ENCODE measurements at places on chromosomes 2 and 18.

GRCh38 chr2:73516033-73516432, 126.2 kb downstream of the NAT8 start:
- DNase-seq = no peak

DNA sequence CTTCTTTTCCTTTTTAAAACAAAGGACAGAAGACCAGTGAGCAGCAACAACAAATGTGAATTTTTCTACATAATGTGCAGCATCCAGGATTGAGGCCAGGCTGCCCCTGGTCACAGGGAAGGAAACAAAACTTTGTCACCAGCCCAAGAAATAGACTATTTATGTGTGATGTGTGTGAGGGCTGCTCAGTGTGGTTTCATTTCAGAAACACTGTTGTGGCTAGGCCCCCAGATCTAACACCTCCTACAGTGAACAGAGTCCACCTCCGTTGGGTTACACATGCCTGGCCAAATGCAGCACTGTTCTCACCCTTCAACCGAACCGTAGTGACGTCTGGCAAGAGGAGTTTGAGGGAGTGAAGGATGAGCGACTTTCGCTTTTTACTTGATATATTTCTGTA, 146.3 kb upstream of the RIOK3 start:
- no peak for DNase-seq

- DNase-seq = no peak
Observed at GRCh38 chr18:8507915-8508705, 101.1 kb upstream of the RAB12 start.

DNA sequence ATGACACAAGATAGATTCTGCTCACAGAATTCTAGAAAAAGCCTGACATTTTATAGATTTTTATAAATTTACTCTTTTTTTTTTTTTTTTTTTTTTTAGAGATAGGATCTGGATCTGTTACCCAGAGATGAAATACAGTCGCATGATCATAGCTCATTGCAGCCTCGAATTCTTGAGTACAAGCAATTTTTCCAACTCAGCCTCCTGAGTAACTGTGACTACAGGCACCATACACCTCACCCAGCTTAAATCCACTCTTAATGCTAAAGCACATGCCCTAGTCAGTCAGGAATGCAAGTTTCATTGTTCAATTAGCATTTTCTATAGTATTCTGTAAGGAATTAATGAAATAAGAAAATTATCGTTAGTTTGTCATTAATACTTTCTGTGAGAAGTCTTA, 32.1 kb upstream of the WDR75 start:
- DNase-seq = no peak

DNA sequence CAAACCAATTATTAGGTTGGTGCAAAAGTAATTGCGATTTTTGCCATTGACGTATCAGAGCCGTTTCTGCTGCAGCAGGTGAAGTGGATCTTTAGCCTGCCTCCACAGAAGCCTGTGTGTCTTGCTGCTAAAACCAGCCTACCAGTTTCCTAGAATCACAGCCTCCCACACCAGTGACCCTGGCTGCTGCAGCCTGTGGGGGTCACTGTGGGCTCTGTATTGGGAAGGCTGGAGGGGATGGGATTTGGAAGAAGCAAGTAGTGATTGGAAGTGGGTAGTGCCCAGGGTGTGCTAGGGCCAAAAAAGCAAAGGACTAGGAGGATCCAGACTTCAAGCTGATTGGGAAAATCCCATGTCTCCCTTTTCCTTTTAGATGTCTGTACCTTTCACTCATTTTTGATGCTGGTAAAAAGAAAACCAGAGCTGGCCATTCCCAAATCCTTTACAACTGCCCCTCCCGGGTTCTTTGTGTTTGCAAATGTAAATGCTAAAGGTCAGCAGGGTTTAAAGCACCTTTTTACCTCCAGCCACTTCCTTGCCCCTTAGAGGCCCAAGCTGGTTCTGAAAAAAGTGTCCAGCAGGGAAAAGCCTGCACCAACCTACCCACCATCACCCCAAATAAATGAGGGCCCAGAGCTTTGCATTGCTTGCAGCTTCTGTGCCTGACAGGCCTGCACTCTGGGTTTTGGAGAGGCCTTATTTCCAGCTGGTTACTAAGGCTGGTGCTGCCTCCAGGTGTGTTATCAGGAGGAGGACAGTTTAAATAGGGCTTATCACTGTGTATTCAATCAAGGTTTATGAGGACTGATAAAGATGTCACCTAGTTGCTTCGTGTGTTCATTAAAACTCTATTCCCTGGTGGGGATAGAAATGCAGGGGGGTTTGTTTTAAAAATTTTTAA, 172.0 kb downstream of the MIB1 start:
- DNase-seq = no peak

- DNase-seq = peak; percentile 53
Observed at GRCh38 chr2:100610381-100610831, 47.6 kb downstream of the PDCL3 start.

DNA sequence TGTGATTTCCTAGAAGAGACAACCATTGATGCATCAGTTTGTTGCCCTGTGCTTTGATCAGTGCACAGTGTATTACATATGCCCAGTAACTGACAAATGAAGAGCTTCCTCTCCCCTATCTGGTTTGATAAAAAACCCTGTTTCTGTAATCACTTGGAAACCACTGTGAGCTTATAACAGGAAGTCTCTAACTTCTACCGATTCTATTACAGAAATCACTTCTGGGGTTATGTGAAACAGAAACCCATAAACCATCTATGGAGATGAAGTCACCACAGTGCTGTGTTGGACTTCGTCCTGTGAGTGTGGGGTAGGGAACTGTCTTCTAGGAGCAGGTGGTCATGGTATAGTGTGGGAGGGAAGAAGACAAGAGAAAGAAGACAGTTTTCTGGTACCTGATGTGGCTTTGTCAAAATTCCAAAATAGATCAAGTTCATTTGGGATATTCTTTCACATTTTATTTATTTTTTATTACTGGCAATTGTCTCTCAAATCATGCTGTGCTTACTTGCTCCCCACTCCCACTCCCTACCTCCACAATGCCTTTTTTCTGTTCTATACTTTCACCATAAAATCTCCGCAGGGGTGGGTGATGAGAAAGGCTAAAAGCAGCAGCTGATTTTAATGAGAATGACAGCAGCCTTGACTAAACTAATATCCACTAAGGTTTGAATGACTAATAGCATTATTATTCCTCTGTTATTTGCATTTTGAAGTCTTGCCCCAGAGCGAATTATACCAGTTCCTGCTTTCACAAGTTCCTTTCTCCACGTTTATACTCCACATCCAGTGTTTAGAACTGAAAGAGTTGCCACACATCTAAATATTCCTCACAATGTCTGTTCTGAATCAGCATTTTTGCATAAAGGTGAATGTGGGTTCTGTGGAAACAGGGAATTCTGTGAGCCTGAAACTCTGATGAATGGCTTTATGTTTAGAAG, 41.7 kb upstream of the RND3 start:
- no peak for DNase-seq

GRCh38 chr2:170434900-170435621, 257.1 kb downstream of the MYO3B start:
- DNase-seq = no peak

GRCh38 chr2:232773815-232774214, 2.5 kb downstream of the KCNJ13 start:
- no peak for DNase-seq

GRCh38 chr2:46174345-46175170, 122.6 kb upstream of the EPAS1 start:
- DNase-seq = no peak

DNA sequence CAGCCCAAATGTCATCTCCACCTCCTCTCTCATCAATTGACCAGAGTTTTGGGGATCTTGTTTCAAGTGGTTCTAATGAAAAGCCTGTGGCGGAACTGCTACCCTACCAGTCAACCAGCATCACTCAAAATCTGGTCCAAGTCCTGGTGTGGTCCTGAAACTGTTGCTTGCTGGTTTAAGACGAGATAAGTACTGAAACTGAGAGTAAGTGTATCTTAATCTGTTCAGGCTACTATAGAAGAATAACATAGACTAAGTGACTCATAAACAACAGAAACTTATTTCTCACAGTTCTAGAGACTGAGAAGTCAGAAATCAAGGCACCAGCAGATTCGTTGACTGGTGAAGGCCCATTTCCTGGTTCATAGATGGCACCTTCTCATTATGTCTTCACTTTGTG, 879 bp upstream of the GALNT5 start:
- DNase-seq = no peak

GRCh38 chr2:241561832-241562231, 3.3 kb downstream of the BOK start:
- no peak for DNase-seq

- DNase-seq = no peak
Observed at GRCh38 chr18:25284281-25284680, 67.7 kb downstream of the ZNF521 start.

GRCh38 chr18:34801774-34802173, 91.7 kb downstream of the DTNA start:
- no peak for DNase-seq

DNA sequence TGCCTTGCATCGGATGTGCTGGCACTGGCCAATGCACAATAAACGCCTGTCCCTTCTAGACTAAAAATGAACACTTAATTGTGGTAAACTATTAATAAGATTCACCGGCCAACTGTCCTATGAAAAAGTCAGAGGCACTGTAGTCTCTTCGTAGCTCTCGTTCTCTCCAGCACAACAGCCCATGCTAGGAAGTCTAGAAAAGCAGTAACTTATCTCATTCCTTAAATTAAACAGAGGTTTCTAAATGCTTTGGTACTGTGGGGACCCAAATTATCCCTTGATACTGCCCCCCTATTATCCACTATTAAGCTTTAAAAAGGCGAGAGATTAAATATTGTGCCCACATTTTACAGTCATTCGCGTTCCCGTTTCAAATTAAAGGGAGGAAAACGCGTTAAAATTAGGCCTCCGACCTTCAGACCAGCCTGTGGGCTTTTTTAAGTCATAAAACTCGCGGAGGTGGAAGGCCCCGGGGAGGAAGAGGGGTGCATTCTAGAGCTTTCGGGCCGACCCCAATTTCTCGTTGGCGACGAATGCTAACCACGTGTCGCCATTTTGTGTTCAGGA, 1.5 kb upstream of the PCBP1 start:
- no peak for DNase-seq

GRCh38 chr2:150878356-150878755, 383.3 kb downstream of the RBM43 start:
- no peak for DNase-seq

GRCh38 chr2:239258248-239258647, 142.6 kb downstream of the HDAC4 start:
- DNase-seq = no peak

GRCh38 chr2:204604061-204604460, 58.8 kb downstream of the PARD3B start:
- DNase-seq = no peak

GRCh38 chr2:38106405-38107094, 30.6 kb upstream of the CYP1B1 start:
- DNase-seq = no peak

- DNase-seq = no peak
Observed at GRCh38 chr2:191218292-191218898, 26.8 kb upstream of the MYO1B start.

DNA sequence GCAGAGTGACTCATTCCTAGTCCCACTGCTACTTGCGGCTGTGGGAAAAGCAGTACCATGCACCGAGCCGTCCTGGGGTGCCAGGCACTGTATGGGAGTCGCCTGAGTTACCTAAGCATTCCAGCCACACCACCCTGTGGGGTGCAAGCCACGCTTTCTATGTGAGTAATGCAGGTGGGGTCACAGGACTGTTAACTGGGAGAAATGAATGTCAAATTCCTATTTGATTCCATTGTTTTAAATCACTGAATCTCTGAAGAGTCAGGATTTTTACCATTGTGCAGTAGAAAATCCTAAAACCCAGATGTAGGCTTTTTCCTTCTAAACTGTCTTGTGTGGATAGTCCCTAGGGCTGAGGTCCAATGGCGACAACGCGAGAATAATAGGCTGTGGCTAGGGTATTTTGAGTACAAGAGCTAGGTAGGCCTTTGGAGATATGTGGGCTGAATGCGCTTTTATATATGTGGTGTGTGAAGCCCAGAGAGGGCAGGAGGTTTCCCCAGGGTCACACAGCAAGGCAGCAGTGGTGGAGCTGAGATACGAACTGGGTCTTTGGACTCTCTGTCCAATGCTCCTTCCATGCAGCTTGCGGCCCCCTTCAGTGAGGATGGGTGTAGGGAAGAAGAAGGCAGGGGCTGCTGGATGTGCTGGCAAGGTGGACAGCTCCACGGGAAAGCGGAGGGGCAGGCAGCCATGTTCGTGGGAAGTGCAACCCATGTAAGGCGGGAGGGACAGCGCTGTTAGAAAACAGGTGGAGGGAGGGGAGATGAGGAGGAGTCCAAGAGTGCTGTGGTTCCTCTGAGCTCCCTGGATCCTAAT, 83.2 kb downstream of the DDX1 start:
- no peak for DNase-seq

GRCh38 chr2:107584577-107584976, 242.1 kb upstream of the RGPD4 start:
- no peak for DNase-seq

GRCh38 chr2:227597998-227598397, 695 bp upstream of the SCYGR2 start:
- DNase-seq = no peak

DNA sequence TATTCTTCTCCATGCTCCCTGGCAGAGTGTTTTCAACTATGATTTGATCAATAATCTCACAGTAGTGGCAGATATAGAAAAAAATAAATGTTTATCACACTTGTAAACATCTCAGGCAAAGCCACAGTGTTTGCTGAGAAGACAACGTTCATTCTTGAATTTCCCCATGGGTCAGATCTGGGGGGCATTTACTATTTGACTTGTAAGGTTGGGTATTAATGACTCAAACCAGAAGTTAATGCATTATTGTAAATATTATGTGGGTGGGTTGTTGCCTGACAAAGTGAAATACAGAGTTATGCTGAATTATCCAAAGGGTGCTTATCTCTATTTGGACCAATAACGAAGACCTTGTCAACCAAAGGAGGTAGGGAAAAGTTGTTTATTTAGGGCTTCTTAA, 149.7 kb upstream of the BOD1L2 start:
- DNase-seq = no peak

DNA sequence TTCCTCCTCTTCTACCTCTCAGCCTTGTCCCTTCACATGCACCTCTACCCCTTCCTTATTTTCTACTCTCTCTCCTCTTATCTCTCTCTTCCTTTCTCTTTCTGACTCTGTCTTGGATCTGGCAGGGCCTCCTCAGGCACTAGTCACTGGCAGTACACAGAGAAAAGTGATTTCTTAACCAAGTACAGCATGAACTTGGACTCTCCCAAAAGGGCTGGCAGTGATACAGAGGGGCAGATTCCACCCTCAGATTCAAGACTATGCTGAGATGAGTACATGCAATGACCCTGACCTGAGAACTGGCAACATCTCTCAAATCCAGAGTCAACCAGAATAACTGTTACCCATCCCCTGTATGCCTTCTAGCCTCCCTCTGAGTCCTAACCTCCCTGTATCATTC, 4.3 kb downstream of the AOX1 start:
- no peak for DNase-seq

GRCh38 chr2:19815746-19816145, 86.0 kb downstream of the TTC32 start:
- DNase-seq = no peak

- no peak for DNase-seq
Observed at GRCh38 chr2:78992807-78993517, 32.5 kb upstream of the REG3G start.

DNA sequence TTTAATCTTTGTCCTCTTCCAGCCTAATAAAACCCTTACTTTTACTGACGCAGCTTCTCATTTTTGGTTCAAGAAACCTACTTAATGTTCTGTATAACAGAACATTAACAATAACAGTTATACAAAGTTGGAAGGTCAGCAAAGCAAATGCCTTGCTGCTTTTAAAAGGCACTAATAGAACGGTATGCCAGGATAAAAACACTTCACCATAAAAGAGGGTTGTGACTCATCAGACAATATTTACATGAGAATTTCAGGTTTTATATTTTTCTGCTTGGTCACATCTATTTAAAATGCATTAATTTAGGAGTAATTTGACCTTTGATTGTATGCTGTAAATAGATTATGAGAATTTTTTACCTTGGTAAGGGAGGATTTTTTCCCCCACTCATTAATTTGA, 3.0 kb downstream of the KLHL41 start:
- DNase-seq = no peak
